ENCODE measurements at places on chromosomes 11 and 22.

- DNase-seq, result no peak
Measured at GRCh38 chr11:120793806-120794479, 230.0 kb upstream of the TBCEL start.

DNA sequence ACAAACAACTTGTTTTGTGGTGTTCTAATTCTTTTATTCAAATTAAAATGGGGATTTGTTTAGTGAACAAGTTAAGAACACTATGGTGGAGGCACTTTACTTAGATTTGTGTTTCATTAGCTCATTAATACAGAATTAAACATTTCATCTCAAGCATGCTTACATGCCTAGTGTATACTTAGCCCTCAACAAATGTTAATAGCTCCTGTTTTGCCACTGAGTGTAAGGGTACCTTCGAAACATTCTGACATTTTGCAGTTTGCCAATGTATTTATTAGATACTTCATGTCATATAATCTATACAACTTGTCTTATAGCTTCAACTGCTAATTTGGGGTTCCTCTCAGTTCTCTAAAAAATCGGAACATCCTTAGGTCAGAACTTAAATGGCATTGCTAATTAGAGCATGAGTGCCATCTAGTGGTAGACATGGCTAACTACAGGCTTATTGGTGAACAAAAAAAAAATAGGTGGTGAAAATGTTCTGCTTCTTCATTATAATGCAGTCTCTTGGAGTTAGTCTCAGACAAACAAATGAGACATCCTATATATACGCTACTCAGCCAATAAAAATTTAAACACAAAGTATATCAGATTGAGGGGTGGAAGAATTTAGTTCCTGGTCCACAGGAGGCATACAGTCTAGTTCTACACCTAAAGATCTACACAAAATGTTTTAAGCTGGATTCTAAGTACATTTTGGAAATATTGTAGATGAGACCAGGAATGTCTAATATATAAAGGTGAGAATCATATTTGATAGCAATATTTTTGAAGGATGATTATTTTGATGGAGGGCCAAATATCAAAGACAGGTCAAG is 4.9 kb upstream of the CNTN5 start:
- DNase-seq, result no peak

DNA sequence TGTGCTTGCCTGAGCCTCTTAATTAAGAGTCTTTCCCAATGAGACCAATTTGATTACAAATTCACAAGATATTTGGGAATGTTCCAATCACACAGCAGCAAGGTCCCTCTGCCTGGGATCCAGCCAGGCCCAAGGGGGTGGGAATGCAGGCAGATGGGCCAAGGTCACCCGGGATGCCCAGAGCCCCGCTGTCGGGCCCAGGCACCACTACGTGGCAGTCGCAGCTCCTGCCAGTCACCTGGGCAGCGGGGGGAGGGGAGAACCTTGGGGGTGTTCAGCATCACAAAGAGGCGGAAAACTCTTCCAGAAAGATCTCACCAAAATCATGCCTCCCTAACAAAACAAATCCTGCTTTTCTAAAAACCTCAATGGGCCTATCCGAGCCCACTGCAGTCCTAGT is 30.9 kb downstream of the PPM1F start:
- no peak for DNase-seq

- DNase-seq, result peak; percentile 5
Measured at GRCh38 chr11:11574373-11575287, 47.2 kb downstream of the GALNT18 start.

DNA sequence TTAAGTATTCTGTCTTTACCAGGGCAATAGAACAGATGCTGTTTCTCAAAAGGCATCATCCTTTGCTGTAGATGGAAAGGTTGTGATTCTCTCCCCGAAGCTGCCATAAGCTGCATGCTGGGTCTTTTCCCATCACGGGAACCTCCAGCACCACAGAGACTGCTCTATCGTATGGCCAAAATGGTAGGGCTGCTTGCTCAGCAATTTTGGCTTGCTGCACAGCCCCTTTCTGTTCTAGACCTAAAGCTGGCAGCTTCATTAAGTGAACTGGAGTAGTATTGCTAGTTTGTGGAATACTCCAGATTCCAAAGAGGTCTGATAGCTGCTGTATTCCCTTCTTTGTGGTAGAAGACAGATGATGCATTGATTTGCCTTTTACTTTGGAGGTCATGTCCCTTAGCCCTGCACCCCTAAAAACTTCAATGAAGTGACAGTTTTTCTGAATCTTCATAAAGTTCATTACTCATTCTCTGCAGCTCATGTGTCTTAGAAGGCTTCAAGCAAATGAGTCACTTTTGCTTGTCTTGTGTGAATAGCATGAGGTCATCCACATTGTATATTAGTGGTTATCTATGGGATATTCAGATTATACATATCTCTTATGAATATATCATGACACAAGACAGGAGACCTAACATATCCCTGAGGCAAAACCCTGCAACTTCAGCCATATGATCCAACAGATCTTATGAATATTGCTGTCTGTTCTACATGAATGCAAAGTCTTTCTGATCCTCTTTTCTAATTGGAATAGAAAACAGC is 245.3 kb downstream of the FAM76B start:
- DNase-seq, result no peak

GRCh38 chr11:128680906-128681305 is 13.0 kb upstream of the FLI1 start:
- DNase-seq, result no peak

DNA sequence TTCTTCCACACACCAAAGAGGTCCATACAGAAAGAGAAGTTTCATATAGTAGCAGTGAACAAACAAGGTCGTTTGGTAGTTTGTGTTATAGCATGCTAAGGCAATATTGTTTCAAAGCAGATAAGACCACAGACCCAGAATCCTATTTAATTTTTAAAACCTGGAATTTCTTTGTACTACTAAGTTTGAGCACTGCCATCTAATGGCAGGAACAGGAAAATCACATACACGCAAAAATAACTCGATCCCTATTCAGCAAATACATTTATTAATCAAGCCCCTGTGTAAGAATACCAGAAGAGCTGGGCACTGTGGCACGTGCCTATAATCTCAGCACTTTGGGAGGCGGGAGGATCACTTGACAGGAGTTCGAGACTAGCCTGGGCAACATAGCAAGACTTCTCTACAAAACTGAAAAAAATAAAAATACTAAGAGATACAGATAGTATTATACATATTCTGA is 2.9 kb upstream of the BTBD10 start:
- no peak for DNase-seq

DNA sequence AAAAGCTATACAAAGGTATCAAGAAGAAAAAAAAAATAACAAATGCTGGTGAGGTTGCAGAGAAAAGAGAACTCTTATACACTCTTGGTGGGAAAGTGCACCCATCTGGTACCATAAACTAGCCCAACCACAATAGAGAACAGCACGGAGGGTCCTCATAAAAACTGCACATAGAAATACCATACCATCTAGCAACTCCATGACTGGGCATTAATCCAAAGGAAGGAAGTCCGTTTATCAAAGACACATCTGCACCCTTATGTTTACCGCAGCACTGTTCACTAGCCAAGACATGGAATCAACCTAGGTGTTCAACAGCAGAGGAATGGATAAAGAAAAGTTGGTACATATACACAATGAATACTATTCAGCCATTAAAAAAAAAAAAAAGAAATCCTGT is 10.8 kb upstream of the CLDN5 start:
- no peak for DNase-seq

GRCh38 chr11:103749158-103749557 is 287.3 kb upstream of the DDI1 start:
- DNase-seq, result no peak

DNA sequence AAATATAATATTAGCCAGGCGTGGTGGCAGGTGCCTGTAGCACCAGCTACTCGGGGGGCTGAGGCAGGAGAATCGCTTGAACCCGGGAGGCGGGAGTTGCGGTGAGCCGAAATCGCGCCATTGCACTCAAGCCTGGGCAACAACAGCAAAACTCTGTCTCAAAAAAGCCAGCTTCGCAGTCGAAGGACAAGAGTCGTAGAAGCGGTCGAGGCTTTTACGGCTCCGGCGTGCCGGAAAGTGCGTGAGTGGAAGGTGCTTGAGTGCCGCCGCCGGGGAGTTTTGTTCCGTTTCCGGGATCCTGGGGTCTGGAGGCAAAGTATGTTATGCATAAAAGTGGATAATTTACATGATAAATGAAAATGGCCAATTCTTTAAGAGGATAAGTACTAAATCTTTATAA is 43.6 kb downstream of the SYN3 start:
- no peak for DNase-seq

DNA sequence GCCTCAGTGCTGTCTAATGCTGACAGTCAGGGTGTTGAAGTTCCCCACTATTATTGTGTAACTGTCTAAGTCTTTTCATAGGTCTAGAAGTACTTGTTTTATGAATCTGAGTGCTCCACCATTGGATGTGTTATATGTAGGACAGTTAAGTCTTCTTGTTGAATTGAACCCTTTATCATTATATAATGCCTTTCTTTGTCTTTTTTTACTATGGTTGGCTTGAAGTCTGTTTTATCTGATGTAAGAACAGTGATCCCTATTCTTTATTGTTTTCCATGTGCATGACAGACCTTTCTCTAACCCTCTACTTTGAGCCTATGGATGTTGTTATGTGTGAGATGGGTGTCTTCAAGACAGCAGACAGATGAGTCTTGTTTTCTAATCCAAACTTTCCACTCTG is 107.8 kb upstream of the C11orf58 start:
- DNase-seq, result no peak

- no peak for DNase-seq
Measured at GRCh38 chr11:130188585-130189347, 29.2 kb downstream of the ST14 start.

- no peak for DNase-seq
Measured at GRCh38 chr22:50018608-50019285, 6.2 kb upstream of the IL17REL start.
